ENCODE measurements at places on chromosomes 2 and 18. TPM values are rescaled to one million over a fixed set of nuclear protein-coding genes. Genes with fewer than 3 reads are reported as not detected.

Gene HOXD13
- not detected for total RNA-seq

Gene BCL2
- 81.3 TPM for total RNA-seq

Gene NEU2
- not detected for total RNA-seq

Gene SP110
- total RNA-seq, result 137 TPM

GRCh38 chr2:229454934-229455631, 184.0 kb upstream of the PID1 start:
- no peaks in the 10 kb centered on the region for H3K36me3 ChIP-seq
- H3K4me1 ChIP-seq, result no peaks in the 10 kb centered on the region
- no peak overlapping the region for H3K4me3 ChIP-seq
- no peak overlapping the region for H3K27ac ChIP-seq
- DNase-seq, result no peak

- no peak overlapping the region for H3K27ac ChIP-seq
- peaks cover 7% of the 10 kb centered on the region for H3K27me3 ChIP-seq
- H3K36me3 ChIP-seq, result no peaks in the 10 kb centered on the region
- DNase-seq, result no peak
- H3K4me3 ChIP-seq, result no peak overlapping the region
Measured at GRCh38 chr2:26637811-26638310, 3.3 kb downstream of the CIB4 start.

GRCh38 chr18:50748243-50749229, 71.3 kb downstream of the MRO start:
- no peak overlapping the region for H3K4me3 ChIP-seq
- no peaks in the 10 kb centered on the region for H3K4me1 ChIP-seq
- H3K27ac ChIP-seq, result no peak overlapping the region

DNA sequence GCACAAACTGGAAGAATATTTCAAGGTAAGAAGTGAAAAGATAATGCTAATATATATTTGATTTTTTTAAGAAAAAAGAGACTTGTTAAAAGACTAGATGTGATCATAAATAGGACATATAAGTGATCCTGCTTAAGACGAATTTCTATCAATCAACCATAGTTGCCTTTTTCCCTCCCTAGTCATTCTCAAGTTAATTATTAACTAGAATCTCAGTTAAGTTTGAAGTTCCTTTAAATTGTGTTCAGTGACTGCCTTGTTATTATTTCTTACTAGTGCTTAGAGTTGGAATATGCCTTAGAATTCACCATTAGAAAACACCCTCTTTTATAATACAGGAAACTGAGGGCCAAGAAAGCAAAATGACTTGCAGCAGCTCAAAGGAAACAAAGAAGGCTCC, 141.5 kb upstream of the SP5 start:
- no peak overlapping the region for H3K27ac ChIP-seq
- no peaks in the 10 kb centered on the region for H3K4me1 ChIP-seq
- no peak for DNase-seq
- no peak overlapping the region for H3K4me3 ChIP-seq
- peaks cover 24% of the 10 kb centered on the region for H3K27me3 ChIP-seq

- peaks cover 18% of the 10 kb centered on the region for H3K4me1 ChIP-seq
- peak overlapping the region; percentile 50 for H3K4me3 ChIP-seq
- DNase-seq, result no peak
- H3K36me3 ChIP-seq, result peaks cover 5% of the 10 kb centered on the region
- no peak overlapping the region for H3K27ac ChIP-seq
Measured at GRCh38 chr2:46131-46470, 204 bp downstream of the FAM110C start.

DNA sequence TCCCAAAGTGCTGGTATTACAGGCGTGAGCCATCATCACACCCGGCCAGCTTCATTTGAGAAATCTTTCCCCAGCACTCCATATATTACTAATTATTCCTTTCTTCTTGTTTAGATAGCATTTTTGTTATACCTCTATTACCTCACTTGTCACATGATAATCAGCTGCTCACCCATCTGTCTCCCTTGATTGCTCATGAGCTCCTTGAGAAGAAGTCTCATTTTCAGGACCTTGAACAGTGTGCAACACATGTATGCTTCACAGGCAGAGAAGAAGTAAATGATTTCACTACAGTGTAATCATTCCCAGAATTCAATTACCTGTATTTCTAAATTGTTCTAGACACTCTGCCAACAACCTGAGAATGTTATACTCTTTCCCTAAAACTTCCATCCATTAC, 6.2 kb downstream of the PAIP2B start:
- no peak overlapping the region for H3K4me3 ChIP-seq
- no peaks in the 10 kb centered on the region for H3K36me3 ChIP-seq
- no peak overlapping the region for H3K27ac ChIP-seq
- no peaks in the 10 kb centered on the region for H3K4me1 ChIP-seq

DNA sequence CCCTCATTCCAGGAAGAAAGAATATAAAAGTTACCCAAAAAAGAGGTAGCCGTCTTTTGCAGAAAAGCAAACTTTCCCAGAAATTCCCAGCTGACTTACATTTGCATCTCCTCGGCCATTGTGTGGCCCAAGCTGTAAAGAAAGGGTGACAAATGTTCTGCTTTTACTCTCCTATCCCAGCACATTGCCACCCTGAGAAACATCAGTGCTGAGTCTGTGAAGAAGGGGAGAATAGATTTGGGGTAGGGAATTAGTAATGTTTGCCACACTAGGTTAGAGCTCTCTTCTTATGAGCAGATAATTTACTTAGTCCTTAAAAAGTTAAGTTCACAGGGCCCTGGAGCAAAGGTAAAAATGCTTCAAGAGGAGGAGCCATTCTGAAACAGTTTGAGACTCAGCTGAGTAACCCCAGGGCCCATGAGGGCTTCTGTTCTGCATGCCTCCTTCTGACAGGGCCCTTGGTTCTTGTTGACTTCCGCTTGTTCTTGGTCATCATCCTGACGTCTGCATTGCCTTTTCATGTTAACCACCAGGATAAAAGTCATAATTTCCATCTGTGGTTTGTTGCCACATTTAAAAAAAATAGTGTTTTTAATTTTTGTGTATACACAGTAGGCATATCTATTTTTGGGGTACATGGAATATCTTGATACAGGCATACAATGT, 550.7 kb downstream of the RNF144A start:
- H3K4me3 ChIP-seq, result peak overlapping the region; percentile 51
- peaks cover 24% of the 10 kb centered on the region for H3K36me3 ChIP-seq
- H3K4me1 ChIP-seq, result peaks cover 36% of the 10 kb centered on the region
- peak; percentile 85 for DNase-seq
- H3K27ac ChIP-seq, result peak overlapping the region; percentile 97
- H3K27me3 ChIP-seq, result no peaks in the 10 kb centered on the region

- DNase-seq, result no peak
- H3K4me3 ChIP-seq, result no peak overlapping the region
- no peak overlapping the region for H3K27ac ChIP-seq
- H3K27me3 ChIP-seq, result peaks cover 12% of the 10 kb centered on the region
- no peaks in the 10 kb centered on the region for H3K36me3 ChIP-seq
Measured at GRCh38 chr18:51253476-51253875, 56.0 kb upstream of the MEX3C start.

DNA sequence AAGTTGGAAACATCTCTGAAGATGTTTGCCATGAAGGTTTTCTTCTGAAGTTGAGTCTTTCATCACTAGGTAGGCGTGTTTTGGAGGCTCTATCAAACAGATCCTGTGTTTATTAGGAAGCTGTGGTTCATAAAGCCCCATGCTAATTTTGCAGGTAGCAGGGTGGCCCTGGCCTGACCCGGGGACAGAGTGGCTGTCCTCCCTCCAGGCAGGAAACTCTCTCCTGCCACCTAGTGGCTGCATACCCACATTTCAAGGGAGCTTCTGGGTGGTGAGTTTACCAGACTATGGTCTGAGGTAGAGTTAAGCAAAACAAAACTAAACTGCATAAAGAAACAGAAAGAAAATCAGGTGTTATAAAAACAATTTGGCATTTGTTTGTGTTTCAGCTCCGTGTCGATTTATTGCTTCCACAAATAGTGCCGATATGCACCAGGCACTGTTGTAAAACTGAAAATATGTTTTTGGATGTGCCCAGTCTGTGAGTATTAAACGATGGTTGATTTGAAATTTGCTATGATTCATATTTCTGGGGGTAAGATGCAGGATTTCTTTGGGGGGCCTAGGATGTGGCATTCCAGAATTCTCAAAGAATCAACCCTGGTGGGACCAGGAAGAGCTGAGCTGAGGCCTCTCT, 26.0 kb upstream of the IL37 start:
- peaks cover 26% of the 10 kb centered on the region for H3K4me1 ChIP-seq
- DNase-seq, result peak; percentile 94
- peak overlapping the region; percentile 22 for H3K4me3 ChIP-seq
- peak overlapping the region; percentile 21 for H3K27ac ChIP-seq

DNA sequence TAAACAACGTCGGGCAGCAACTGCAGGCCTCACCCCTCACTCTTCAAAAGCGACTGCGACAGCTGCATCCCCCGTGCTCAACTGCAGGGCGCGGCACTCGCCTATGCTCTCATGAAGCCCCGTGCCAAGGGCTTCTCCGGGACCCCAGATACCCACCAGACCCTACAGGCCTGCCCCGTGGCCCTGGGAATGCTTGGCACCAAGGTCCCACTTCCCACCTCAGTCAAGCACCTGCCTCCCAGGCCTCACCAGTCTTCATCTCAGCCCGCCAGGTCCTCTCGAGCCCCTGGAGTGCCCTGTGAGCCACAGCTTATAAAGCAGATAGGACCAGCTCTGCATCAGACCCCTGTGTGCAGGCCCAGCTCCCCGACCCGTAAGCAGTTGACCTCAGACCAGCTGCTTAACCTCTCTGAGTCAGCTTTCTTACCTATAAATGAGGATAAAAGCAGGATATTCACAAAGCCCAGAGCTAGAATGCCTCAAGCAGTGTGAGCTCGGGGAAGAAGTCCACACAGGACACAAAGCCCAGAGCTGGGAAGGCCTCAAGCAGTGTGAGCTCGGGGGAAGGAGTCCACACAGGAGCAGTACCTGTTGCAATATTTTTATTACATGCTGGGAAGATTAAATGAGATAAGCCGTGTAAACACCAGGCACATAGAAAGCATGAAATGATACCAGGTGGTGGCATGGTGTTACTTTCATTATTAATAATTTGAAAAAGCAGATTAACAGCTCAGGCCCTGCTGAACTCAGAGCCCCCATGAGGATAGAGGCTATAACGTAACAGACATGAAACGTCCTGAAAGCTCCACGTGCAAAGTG, 96.9 kb downstream of the HDAC4 start:
- no peaks in the 10 kb centered on the region for H3K27me3 ChIP-seq
- no peak overlapping the region for H3K4me3 ChIP-seq
- peaks cover 33% of the 10 kb centered on the region for H3K4me1 ChIP-seq
- H3K27ac ChIP-seq, result no peak overlapping the region
- peak; percentile 57 for DNase-seq
- H3K36me3 ChIP-seq, result no peaks in the 10 kb centered on the region

Measured in activated CD4-positive, alpha-beta T cell treated with anti-CD3 and anti-CD28 coated beads, Interleukin-2, amount 10 ng/mL, durations not matched to agents 24 days and 14 days (primary cell).